ENCODE measurements at places on chromosomes 6 and 20.

- no peak for DNase-seq
Measured at GRCh38 chr6:34810936-34811632, 19.2 kb downstream of the BLTP3A start.

DNA sequence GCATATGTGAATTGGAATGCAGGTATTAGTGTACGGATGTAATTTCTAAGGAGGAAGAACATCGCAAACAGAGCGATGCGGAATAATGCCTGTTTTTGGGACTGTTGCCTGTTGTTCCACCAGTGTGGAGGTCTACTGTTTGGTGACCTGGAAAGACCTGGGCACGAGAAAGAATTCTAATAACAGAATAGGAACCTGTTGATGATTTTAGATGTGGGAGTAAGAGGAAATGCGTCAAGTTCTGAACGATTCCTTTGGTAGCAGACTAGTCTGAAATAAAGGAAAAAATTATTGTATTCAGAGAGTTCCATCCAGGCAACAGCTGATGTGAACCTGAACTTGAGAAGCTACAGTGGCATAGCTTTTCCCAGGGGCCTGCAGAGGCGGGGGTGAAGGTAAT lies 192.1 kb downstream of the DTNBP1 start:
- no peak for DNase-seq

DNA sequence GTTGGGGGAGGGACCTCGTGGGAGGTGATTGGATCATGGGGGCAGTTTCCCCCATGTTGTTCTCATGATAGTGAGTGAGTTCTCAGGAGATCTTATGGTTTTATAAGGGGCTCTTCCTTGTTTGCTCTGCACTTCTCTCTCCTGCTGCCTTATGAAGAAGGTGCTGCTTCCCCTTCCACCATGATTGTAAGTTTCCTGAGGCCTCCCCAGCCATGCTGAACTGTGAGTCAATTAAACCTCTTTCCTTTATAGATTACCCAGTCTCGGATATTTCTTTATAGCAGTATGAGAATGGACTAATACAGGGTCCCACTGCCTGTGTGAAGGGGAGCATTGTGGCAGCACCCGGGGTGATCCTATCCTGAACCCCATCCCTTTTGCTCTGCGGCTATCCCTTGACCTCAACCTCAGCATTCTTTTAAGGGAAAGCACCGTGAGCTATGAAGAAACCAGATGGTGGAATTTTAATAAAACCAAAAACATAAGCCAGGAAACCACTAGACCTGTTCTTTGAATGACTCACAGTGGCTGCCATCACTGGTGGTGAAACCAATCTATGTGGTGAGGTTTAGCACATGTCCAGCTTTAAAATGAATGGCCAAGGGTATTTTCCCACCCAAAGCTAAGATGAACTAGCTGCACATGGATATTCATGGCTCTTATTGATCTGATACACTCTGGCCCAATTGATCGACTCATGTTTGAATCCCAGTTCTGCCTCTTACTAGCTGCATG lies 62.2 kb downstream of the ZDHHC14 start:
- no peak for DNase-seq

DNA sequence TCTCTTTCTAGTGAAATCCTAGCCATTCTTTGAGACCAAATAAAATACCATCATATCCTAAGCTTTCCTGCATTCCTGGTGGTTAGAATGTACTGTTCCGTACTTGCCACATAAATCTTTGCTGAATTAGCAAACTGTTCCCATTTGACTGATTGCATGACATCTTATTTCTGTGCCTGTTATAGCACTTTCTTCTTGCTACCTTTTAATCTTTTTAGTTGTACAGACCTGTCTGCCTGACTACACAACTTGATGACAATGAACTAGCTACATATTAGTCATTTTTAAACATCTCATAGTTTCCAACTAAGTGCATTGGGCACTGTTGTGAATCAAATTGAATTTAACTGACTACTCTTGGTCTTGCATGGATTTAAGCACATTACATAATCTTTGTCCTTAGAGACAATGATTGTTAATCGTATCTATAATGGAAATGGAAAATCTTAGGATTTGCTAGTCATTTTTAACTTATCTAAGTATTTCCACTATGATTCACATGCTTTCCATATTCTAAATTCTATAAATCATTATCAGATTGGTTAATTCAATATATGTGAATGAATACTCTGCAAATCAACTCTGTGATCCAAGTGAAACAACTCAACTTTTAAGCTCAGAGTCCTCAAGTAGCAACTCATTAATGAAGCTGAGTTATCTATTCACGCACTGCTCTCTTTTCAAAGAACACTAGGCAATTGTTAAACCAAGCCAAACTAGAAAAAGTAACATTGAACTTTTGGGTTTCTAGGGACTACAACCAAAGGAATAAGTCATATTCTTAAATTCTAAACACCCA lies 109.0 kb downstream of the TNFRSF21 start:
- DNase-seq = no peak
